Mammary epithelial cell (primary cell): ENCODE measurements at places on chromosomes 11 and 22. TPM values are rescaled to one million over a fixed set of nuclear protein-coding genes. Genes with fewer than 3 reads are reported as not detected.

DNA sequence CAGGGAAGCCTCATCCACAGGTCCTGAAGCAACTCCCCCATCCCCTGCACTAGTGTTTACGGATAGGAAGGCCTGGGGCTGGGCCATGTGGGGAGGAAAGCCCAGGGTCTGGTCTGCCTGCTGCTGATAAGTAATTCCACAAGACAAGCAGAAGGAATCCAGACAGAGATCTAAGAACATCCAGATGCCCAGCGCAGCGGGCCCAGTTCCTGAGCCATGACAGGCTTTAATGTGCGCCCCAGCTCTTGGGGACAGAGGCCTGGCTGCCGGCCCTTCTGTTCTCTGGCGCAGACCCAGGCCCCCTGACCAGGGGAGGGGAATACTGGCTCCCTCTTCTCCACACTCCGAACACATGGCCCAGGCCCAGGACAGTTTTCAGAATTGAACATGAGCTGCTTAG is 28.8 kb upstream of the ETS1 start:
- no peak for DNase-seq

GRCh38 chr11:118056806-118057205 is 20.1 kb upstream of the TMPRSS4 start:
- DNase-seq, result no peak

DNA sequence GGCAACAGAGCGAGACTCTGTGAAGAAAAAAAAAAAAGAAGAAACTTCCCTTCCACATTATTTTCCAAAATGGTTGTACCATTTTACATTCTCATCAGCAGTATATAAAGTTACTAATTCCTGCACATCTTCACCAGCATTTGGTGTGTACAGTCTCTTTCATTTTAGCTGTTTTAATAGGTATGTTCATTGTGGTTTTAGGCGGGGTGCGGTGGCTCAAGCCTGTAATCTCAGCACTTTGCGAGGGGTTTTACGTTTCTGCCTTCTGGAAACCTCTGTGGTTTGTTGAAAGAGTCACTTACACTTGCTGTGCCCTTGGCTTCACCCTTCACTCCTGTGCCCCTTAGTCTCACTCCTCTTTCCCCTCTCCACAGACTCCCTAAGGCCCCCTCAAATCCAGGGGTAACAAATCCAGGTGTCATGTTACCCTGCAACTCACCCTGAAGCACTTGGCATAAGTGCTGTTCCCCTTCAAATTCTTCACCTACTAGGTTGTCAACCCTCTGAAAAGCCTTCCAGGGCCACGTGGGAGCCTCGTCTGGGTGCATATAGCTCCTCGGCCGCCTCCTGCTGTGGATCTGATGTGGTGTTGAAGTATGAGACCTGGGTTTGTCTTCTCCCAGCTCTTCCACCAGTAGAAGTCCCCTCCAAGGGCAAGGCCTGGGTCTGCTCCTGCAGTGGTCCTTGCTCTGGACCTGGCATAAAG is 20.8 kb downstream of the TOB2 start:
- DNase-seq, result peak; percentile 28

TCN2 gene
- total RNA-seq, result 9.3 TPM

- DNase-seq, result no peak
Measured at GRCh38 chr11:110805756-110806155, 93.5 kb upstream of the ARHGAP20 start.

DNA sequence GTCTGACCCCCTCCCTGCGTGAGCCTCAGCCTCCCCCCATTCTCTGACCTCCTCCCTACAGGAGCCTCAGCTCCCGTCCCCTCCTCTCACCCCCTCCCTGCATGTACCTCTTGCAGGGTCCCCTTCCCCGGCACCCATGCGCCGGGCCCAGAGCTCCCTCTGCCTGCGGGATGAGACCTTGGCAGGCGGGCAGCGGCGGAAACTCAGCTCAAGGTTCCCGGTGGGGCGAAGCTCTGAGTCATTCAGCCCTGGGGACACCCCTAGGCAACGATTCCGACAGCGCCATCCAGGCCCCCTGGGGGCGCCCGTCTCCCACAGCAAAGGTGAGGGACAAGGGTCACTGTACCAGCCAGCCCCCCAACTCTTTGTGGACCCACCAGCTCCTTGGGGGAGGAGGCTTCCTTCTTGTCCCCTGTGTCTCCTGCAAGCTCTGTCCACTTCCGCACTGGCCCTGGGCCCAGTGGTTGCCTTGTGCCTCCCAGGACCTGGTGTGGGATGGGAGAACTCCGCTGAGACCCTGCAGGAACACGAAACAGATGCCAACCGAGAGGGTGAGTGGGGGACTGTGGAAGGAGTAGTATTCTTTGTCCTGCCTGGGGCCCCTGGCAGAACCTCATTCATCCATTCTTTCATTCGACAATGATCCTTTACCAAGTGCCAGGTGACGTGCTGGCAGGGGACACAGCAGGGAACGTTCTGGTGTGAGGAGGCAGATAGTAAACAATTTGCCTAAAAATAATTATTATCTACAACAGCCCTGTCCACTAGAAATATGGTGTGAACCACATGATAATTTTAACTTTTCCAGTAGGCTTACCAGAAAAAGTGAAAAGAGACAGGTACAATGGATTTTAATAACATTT is 3.7 kb upstream of the RPS6KA4 start:
- peak; percentile 68 for DNase-seq

- no peak for DNase-seq
Measured at GRCh38 chr11:19173004-19173689, 28.6 kb downstream of the CSRP3 start.

TXNRD2 gene
- 17.5 and 22.1 TPM in 2 replicates for total RNA-seq

DNA sequence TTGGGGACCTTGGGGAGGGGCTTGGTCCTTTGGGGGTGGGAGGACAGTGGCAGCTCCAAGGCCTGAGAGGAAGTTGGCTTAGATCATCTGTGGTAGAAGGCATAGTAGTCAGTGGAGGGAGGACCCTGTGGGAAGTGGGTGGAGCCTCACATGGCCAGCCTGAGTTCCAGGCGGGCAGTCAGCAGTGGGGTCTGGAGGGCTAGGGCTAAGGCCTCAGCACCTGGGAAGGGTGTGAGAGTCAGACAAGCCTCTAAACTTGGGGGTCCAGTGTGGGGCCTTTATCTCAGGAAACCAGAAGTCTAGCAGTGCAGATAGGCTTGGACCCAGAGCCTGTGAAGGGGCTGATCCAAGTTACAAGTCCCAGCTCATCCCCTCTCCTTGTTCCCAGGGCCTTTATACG is 4.0 kb downstream of the NLRX1 start:
- no peak for DNase-seq

WNT11 gene
- 0.17 TPM for total RNA-seq

DNA sequence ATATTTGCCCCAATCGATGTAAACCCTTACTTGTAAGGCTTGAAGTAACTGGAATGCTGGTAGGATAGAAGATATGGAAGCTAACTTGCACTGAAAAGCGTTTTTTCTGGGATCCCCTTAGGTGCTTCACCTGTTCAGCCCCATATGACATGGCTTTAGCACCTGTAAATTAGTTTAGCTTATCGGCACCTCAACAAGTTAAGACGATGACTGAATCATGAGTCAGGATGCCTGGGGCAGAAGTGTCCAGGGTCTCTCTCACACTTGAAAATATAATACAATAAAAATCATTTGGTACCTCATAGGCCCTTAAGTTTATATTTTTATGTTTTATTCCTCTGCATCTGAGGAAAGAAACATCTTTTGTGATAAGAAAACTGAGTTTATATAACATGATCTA is 409.2 kb upstream of the LRRC4C start:
- DNase-seq, result peak; percentile 63

SCGB2A2 gene
- total RNA-seq, result not detected

DNA sequence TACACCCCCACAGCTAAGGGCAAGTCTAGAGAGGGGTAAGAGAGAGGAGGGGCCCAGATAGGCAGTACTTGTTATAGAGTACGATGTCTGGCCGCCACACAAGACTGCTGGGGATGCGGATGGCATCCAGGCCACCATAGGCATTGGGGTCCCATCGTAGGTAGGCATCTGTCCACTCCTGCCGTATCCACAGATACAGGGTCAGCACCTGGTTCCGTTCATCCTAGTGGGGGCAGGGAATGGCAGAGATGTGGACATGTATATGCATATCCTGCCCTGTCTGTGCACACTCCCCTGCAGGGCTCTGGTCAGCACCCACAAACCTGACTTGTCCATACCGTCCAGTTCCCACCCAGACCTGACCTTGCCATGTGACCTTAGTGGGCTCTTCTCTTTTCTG is 2.1 kb downstream of the CHRNA10 start:
- no peak for DNase-seq

GRCh38 chr11:4418403-4418802 is 24.9 kb upstream of the TRIM21 start:
- no peak for DNase-seq

TENM4 gene
- total RNA-seq, result 4.8 TPM

DNA sequence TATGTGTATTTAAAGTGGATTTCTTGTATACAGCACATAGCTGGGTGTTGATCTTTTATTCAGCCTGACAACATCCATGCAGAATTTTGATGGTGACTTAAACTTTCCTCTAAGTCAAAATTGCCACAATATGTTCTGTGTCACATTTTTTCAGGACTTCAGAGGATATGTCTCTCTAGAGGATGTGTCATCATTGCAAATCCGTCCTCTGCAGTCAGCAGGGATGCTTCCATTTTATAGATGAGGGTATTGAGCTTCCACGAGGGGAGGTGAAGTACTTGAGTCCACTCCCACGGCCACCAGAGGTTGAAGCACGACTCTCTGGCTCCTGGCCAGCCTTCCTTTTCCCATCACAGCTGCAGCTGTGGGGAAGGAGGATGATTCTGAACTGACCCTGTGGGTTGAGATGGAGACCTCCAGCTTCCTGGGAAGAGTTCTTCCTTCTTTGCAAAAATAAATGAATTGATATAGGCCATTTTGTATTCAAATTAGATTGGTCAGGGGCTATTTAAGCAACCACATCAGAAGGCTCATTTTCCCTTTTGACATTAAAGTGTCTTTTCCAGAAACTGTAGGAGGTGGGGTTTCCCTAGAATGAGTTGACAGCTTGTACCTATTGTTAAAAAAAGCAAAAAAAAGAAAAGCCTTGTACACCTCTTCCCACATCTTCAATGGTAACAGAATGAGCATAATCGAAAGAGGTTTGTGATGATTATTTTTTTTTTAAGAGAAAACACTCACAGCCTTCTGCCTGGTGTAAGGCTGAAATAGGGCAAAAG is 55.2 kb upstream of the MYEOV start:
- DNase-seq, result no peak

GRCh38 chr11:63132985-63133775 is 10.8 kb downstream of the SLC22A24 start:
- no peak for DNase-seq

DNA sequence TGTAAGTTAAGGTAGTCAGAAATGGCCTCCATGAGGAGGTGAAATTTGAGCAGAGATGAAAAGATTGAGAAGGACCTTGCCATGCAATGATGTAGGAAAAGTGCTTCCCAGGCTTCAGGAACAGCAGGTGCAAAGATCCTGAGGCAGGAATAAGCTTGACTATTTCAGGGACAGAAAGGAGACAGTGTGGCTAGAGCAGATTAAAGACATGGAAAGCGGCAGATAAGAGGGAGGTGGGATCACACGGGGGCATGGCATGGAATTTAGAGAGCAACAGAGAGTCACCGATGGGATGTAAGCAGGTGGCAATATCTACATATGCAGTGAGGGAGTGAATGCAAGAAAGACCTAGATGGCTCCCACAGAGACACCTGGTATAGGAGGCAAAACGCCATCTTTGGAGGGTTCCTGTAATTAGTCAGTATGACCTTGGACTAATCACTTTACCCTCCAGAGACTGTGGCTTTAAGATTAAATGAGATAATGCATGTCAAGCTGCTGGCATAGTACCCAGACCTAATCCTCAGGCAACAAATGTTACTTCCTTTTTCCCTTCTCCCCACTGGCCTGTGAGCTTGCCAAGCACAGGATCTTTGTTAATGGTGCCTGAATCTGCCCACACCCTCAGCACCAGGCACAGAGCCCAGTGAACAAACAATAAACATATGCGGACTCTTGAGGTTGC is 24.6 kb upstream of the ACER3 start:
- DNase-seq, result no peak

C11orf52 gene
- total RNA-seq, result 0.67 TPM

- DNase-seq, result no peak
Measured at GRCh38 chr11:122755409-122755808, 82.9 kb upstream of the CRTAM start.

OR4D5 gene
- 0.17 TPM for total RNA-seq

- no peak for DNase-seq
Measured at GRCh38 chr11:24295360-24295759, 201.5 kb upstream of the LUZP2 start.

OR8G5 gene
- total RNA-seq, result not detected

DNA sequence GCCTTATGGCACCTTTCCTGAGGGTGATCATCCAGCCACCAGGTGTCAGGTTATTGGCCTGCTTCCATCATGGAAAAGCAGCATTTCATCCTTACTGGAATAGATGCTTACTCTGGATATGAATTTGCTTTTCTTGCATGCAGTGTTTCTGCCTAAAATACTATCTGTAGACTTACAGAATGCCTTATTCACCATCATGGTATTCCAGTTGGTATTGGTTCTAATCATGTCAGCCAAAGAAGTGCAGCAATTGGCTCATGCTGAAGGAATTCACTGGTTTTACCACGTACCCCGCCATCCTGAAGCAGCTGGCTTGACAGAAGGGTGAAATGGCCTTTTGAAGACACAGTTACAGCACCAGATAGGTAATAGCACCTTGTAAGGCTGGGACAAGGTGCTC is 194.2 kb downstream of the AASDHPPT start:
- DNase-seq, result peak; percentile 11

TMPRSS4 gene
- 0.67 TPM for total RNA-seq

DNA sequence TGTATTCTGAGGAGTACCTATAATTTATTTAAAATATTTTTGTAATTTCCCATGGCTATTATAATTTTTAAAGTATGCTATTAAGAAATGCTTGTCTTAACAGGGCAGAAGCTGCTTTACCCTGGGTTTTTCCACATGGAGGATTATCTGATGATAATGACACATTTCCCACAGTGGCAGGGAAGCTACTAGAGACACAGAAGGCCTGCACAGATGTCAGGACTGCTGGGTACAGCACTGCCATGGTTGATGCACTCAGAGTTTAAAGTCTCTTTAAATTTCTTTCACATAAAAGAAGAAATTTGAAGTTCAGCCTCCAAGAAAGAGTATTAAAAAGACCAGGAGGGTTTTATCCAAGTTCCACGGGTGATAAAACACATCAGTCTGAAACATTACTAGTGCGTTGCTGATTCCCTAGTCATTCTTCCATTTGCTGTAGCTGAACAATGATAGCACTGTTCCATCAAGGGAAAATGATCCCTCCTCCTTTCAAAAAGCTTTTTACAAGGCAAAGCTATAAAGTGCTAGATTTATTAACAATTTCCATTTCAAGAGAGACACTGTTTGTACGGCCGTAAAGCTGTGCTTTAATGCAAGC is 363.0 kb downstream of the CNTN5 start:
- DNase-seq, result no peak

- peak; percentile 39 for DNase-seq
Measured at GRCh38 chr22:32106930-32107329, 52.2 kb downstream of the C22orf42 start.

GRCh38 chr22:43476751-43477725 is 65.2 kb downstream of the MPPED1 start:
- no peak for DNase-seq

ABCC8 gene
- 0.17 TPM for total RNA-seq
